BE2C (cell line): ENCODE measurements at places on chromosomes 3 and 15.
A peak's percentile ranks its signal among the peaks of the same experiment; 100 is the strongest.

DNA sequence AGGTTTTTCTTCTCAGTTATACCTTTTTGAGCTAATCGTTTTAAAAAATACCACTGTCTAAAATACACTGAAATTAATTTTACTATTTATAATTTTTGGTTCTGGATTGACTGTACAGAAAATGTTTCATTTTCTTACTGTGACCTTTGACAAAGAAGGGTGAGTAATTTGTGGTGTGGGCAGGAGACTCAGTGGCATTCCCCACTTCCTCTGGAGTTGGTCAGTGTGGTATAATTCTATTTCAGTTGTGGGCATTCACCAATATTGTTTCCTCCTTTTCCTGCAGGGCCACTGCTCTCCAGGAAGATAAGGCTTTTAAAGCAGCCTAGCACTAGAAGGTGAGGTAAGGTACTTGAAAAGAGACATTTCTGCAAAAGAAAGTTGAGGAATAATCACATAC, 6.5 kb downstream of the DAG1 start:
- no peak for DNase-seq

GRCh38 chr3:42025370-42026138, 63.7 kb upstream of the ULK4 start:
- DNase-seq: peak; percentile 72

GRCh38 chr3:31973081-31973480, 8.0 kb downstream of the OSBPL10 start:
- no peak for DNase-seq

DNA sequence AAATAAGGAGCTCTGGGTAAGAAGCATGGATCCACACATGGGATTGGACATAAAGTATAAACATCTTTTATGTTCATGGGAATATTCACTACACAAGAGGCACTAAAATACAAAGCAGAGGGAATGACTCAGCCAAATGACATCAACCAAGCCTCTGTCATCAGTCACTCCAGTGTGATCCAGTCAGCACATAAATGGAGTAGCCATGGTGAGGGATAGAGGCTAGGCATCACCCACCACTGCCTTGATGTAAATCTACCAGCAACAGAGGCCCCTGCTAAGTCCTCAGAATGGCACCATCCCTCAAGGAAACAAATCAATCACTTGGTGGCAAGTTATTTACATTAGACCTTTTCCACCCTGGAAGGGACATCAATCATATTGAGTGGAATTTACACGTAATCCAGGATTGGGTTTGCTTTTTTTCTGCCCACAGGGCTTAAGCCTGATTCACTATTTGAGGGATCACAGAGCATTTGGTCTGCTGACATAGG, 27.2 kb downstream of the VEPH1 start:
- no peak for DNase-seq

DNA sequence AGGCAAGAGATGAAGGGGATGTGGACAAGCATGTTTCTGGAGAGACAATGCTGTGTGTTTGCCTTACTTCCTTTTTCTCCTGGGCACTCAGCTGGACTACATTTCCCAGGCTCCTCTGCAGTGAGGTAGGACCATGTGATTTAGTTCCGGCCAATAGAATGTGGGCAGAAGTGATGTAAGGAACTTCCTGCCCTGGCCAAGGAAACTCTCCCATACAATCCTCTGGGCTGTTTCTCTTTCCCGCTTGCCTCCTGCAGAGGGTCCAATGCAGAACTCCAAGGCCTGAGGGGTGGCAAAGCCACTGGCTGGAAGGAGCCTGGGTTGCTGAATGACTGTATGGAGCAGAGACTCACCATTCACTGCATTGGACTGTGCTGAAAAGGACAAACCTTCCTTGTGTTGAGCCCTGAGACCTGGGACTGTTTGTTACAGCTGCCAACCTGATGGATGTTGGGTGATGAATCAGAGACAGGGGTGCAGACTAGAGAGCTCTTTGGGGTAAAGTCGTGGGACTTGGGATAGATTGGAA, 82.7 kb upstream of the SLC6A6 start:
- DNase-seq: peak; percentile 55

DNA sequence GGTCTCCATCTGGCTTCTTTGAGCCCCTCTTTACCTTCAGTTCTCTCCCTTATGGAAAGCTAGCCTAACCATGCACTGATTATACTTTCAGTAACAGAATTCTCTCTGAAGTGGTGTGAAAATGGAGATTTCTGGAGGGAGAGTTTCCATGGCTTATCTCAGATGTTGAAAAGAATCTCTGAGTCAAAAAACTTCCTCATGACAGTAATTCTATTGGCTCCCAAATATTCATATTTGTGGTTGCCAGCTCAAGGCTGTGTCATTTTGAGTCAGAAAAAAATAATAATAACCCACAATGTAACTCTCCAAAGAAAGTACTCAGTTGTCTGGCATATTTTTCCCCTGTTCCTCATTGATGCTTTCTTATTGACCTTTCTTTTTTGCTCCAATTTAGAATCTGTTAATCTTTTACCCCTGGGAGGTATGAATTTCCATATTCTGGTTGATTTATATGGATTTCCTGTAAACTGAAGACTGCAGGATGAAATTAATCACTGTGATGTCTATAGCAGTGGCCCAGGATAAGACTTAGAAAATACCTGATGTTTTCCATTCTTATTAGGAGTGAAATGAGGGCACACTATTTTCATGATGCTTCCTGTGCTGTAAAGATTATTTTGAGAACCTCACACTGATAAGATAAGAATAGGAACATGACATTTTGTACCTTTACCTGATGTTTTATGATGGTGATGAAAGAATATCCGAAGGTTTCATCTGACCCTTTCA, 149.5 kb upstream of the EPHA3 start:
- no peak for DNase-seq

DNA sequence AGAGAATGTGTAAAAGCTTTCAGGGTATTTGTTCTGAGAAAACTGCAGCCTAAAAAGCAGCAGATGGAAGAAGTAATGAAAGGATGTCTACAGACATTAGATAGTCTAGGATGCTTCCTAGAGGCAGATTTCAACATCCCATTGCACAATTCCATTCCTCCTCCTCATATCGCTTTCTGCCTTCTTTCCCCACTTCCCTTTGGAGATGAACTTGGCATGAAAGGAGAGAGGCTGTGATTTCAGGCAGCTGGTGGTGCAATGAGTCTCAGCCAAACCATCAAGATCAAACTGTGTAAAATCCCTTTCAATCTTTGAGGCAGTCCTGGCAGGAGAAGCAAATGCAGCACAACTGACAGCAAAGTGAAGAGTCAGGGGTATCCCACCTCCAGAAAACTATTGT, 438.7 kb upstream of the KCNMB2 start:
- no peak for DNase-seq

GRCh38 chr3:149577801-149578200, 80.0 kb downstream of the WWTR1 start:
- no peak for DNase-seq

GRCh38 chr3:13710251-13710650, 161.3 kb downstream of the FBLN2 start:
- DNase-seq: no peak

GRCh38 chr3:125211523-125212090, 941 bp downstream of the SLC12A8 start:
- no peak for DNase-seq

- DNase-seq: no peak
Measured at GRCh38 chr15:29356786-29357185, 87.2 kb upstream of the NSMCE3 start.

DNA sequence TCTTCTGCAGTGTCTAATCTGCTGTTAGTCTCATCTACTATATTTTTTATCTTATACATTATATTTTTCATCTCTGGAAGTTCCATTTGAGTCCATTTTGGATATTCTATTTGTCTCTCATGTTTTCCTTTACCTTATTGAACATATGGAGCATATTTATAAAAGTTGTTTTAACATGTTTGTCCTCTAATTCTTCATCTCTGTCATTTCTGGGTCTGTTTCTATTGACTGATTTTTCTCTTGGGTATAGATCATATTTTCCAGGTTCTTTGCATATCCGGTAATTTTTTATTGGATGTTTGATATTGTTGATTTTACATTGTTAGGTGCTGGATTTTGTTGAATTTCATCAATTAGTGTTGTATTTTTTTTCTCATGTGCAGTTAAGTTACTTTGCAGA, 37.5 kb upstream of the KLHL24 start:
- no peak for DNase-seq

GRCh38 chr15:74174219-74174957, 878 bp downstream of the ISLR start:
- peak; percentile 71 for DNase-seq

GRCh38 chr3:118628704-118629341, 405.8 kb downstream of the IGSF11 start:
- DNase-seq: peak; percentile 87

DNA sequence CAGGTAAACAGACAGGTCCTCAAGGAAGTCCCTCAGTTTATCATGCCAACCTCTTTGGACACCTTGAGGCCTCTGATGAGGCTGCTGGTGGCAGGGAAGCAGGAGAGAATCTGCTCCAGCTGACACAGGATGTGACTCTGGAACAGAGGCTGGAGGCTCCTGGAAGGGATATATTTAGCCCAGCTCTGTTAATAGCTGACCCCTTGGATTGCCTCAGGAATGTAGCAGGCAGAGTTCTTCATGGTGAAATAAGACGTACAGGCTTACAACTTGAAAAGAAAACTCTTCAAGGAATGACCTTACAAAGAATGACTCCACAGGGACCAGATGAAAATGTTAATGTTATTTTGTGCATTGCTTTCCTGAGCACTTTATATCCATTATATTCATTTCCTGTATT, 90.5 kb downstream of the AQP9 start:
- DNase-seq: no peak

- DNase-seq: no peak
Measured at GRCh38 chr15:75182187-75183131, 19.2 kb upstream of the C15orf39 start.

- DNase-seq: peak; percentile 3
Measured at GRCh38 chr3:33218446-33219174, at the start of gene SUSD5. SUSD5 (minus strand) TSS chr3:33218810; CDS start chr3:33218797, 13 bp downstream.

DNA sequence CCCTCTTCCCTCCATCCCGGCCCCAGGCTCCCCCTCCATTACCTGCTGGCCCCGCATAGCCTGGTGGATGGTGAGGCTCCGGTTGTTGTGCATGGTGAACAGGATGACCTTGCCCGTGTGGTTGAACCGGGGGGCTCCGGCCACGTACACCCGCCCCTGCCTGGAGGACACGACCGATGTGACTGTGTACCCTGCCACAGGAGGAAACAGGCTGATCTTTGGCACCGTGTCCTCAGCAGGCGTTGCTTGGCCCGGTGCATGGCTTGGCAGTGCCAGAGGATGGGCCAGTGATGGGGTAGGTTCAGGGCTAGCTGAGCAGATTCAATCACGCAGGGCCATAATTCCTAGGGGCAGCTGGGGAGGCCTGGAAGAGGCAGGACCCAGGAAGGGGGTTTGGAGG, 58.1 kb downstream of the FEM1B start:
- no peak for DNase-seq

DNA sequence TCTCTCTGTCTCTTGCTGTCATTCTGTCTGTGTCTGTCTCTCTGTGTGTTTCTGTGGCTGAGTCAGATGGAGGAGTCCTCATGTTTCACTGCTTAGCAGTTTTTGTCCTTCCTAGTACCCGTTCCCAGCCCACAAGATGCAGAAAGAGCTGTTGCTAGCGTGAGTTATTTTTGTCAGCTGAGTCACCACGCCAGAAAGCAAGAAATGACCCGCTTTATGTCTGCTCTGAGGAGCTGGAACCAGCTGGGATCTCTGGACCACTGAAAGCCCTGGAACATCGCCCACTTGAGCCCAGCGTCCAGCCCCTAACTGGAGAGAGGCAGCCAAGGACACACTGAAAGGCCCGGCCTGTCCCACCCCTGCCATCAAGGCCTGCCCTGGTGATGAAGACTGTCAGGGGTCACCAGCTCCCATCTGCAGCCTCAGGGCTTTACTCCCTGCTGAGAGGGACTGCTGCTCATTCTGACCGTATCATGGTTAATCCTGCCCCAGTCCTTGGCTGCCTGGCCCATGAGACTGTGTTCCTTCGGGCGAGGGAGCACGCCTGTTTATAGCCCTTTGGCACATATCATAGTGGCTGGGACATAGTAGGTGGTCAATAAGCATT, 101.7 kb upstream of the TPM1 start:
- DNase-seq: peak; percentile 69

GRCh38 chr15:79535536-79535935, 103.4 kb downstream of the MINAR1 start:
- DNase-seq: no peak

DNA sequence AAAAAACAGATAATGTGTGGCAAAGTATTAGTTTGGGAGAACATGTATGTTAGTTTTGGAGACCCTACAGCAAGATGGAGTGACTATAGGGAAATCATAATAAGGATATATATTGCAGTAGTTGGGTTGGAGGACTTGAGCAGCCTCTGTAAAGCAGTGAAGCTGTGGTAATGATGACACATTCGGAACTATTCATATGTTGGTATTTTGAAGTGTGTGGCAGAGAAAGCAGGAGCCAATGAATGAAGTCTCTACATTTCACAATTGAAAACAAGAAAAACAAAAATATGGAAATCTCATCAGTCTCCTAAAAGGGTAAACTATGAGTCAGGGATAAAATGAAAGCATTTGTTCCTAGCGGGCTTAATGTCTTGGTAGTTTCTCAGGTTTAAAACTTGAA, 645.9 kb downstream of the OTOL1 start:
- no peak for DNase-seq

DNA sequence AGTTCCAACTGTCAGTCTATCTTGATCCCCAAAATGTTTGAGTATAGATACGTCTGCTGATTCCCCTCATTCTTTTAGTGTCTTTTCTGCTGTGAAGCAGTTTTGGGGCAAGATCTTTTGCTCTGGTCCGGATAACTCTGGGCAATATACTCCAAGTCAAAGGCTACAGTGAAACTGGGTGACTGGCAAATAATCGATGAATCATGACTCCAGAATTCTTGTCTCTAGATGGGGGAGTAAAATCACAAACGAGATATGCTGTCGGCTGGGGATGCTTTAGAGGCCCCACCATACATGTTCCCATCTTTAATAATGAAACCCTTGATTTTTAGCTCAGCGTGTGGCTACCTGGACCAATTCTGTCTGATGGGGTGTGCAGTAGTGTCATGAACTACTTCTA, 76.5 kb downstream of the KLF13 start:
- no peak for DNase-seq

GRCh38 chr3:184472723-184473428, 88.7 kb upstream of the EPHB3 start:
- DNase-seq: no peak

GRCh38 chr3:36482256-36482655, 102.0 kb downstream of the STAC start:
- DNase-seq: no peak

DNA sequence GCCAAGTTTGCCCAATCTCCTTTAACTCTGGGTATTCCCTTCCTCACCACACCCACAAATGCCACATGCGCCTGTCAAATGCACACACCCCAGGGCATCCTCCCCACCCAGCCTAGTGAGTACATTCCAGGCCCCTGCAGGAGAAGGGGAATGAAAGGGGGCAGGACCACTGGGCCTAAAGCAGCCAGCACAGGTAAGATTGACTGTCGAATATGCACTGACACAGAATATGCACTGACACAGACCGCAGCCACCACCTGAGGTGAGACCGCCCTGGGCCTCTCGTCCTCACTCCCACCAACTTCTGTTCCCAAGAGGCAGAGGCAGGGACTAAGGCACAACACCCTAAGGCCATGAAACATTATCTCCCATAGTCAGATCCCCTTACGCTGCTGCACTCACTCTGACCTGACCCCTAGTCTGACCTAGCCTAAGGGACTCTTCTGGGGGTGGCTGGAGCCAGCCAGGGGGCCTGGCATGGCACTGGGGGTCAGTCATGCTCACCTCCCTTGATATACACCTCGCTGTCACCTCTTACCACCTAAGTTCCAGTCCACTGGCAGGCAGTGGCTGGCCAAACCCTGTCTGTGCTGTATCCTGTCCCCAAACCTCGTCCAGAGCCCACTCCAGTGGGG, 10.8 kb downstream of the AP3B2 start:
- no peak for DNase-seq

GRCh38 chr3:110628650-110629301, 442.8 kb upstream of the NECTIN3 start:
- DNase-seq: no peak
